Activated T-helper 17 cell treated with anti-CD3 and anti-CD28 coated beads, Interleukin-2, amount 50 U/mL, for 72 hours (primary cell): ENCODE measurements at places on chromosomes 2 and 18. TPM values are rescaled to one million over a fixed set of nuclear protein-coding genes. Genes with fewer than 3 reads are reported as not detected.

Gene HOXD8
- total RNA-seq, result not detected

Gene LINC00305
- not detected for total RNA-seq

Gene ALPI
- not detected for total RNA-seq

- no peak for ATAC-seq
Measured at GRCh38 chr2:219638217-219638947, 11.0 kb downstream of the SLC4A3 start.

DNA sequence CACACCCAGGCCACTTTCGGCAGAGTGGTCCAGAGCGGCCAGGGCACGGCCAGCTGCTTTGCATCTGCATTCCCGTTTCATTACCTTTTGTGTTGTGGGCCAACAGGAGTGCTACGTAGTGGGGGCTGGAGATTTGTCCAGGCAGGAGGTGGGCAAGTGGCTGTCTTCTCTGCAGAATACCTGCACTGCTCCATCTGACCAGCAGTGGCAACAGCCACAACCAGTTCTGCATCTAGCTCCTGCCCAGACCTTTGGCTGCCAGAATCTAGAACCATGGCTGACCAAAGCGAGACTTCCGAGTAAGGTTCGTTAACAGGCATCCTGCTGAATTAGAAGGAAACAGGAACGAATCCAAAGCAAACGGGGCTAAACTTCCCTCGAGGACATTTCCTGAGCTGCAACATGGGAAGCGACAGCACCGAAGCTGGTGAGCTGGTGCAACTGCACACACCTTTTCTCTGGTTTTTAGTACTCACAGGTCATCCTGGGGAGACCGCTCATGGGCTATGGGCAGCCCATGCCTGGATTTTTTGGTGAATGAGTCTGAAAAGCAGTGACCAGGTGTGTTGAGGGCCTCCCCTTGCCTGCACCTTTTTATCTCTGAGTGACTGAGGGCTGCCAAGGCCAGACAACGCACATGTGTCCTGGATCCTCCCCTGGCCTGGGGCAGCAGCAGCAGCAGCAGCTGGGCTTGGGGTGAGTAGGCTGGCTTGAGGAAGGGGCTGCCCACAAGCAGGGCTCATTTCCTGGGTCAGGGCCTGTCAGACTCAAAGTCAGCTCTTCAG is 10.5 kb downstream of the GDF7 start:
- ATAC-seq, result no peak

- ATAC-seq, result no peak
Measured at GRCh38 chr2:99651930-99652670, 162.3 kb upstream of the REV1 start.

DNA sequence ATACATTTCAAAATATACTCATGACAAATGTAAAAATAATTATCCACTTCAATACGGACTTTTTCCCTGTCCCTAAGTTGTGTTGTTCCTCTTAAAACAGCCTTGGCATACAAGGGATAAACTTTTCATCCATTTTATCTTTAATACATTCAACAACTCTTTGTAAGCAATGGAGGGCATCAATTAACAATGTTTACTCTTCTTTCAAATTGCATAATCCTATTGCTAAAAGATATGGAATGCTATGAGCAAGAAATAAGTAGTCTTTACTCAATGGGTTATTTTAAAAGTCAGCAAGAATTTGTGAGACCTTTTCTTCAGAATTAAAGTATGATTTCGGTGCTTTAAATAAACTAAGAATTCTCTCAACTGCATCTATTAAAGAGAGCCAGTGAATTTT is 41.9 kb downstream of the SCN9A start:
- no peak for ATAC-seq
